ENCODE measurements at places on chromosomes 2 and 18. TPM values are rescaled to one million over a fixed set of nuclear protein-coding genes. Genes with fewer than 3 reads are reported as not detected.
A peak's percentile ranks its signal among the peaks of the same experiment; 100 is the strongest.

DNA sequence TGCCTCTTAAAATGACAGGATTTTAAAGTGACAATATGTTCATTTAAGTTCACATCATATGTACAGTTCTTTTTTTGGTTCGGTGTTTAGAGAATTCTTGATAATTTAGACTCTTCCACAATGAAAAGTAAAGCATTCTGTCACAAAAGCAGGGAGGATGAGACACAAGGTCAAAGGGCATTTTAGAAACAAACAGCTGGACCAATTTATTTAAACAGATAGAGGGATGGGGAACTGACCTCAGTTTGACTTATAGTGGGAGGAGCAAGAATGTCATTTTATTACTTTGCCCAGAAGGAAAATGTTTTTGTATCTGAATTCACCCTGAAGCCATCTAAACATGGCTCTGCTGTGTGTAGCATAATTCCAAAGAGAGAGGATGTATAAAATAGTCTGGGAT lies 128.5 kb downstream of the MEIS1 start:
- no peak for DNase-seq

GRCh38 chr2:239495791-239496233 lies 95.0 kb upstream of the HDAC4 start:
- DNase-seq, result no peak

DNA sequence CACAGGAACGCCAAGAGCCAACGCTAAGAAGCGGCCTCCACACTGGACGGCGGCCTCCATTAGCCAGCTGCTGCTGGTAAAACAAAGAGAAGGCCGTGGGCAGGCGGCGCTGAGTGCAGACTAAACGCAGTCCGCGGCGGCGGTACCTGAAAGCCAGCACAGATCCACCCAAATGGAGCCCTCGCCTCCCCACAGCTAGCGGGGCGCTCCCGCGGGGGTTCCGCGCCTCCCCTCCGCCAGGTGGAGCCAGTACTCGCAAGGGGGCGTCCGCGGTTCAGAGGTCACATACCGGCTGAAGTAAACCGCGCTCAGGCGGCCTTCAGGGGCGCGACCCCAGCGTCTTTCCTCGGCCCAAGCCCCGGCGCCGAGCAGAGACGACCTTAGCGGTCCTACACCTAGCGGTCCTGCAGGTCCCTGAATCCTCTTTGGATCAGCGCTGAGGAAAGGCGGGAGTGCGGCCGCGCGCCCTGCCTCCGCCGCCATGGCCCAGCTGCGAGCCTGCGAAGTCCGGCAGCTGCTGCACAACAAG lies 293.1 kb upstream of the ERBB4 start:
- DNase-seq, result no peak

DNA sequence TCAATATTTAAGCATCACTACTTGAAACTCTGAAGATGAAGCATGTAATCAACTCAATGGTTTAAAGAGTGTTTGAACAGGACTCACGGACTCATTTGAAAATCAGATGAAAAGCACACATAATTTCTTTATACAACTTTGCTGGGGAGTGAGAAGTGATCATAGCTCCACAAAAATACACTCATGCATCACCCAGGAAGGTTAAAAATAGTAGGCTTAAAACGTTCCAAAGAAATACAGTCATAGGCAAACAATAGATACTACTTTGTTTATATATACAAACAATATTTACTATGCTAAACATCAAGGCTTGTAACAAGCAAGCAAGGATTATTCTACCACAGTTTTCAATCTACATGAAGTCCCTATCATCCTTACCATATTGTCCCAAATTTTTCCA lies 11.6 kb downstream of the HNRNPLL start:
- DNase-seq, result no peak

DNA sequence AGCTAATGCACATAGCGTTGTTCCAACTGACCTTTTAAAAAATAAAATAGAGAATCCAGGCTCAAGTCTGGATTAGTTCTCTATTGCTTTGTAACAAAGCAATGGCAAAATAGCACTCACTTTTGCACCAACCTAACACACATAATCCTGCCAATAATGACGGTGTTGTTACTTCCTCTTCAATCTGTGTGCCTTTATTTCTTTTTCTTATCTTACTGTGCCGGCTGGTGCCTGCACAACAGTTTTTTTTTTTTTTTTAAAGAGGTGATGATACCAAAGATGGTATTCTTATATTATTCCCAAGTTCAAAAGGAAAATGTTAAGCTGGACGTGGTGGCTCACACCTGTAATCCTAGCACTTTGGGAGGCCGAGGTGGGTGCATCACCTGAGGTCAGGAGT lies 3.4 kb downstream of the PLB1 start:
- DNase-seq, result no peak

DNA sequence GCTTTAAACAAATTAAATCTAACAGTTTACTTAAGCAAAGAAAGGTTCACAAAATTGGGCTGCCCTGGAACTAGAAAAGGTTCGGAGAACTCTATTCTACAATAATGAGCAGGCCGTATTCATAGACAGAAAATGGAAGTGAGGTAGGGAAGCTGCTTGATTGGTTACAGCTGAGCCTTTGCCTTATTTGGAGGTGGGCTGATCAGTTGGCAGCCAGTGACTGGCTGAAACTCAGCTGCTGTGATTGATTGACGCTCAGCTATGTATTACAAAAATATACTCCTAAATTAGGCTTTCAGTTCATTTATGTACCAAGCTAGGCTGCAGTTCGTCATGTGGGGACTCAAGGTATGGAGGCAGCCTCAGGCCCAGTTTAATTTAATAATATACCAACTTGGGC lies 42.3 kb upstream of the TTR start:
- no peak for DNase-seq

DNA sequence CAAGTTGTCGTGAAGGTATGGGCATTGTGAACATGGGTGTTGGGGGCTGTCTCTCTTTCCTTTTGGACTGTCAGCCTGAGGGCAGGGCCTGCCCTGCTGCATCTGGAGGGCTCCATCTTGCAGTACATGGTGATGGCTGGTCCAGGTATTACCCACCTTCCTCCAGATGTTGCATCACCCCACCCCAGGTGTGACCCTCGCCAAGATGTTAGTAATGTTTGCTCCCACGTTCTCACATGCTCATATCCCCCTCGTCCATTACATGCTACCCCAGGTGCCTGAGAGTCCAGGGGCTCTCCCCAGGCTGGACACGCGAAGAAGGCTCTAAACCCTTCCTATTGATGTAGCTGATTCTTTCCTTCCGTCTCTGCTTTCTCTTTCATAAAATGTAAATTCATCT lies 13.9 kb downstream of the ZAP70 start:
- DNase-seq, result no peak

DNA sequence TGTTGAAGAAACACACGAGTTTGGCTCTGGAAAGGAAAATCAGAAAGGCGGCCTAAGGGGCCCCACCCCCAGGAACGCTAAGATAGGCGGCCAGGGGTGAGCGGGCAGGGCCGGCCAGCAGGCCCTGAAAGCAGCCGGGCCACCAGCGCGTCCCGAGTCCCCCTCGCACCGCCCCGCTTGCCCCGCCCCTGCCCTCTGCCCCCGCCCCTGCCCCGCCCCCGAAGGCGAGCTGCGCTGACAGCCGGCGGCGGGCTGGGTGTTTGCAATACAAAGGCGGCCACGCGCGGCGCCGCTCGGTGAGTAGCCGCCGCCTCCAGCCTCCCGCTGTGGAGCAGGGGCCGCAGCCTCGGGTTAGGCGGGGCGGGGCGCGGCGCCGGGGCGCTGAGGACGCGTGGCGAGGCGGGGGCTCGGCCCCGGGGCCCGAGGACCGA lies at the start of gene LPIN1:
LPIN1 (plus strand) TSS at position 257 of the 431 bp plus-strand sequence. CDS start 18,910 bp downstream, outside the sequence.
- peak; percentile 87 for DNase-seq

DNA sequence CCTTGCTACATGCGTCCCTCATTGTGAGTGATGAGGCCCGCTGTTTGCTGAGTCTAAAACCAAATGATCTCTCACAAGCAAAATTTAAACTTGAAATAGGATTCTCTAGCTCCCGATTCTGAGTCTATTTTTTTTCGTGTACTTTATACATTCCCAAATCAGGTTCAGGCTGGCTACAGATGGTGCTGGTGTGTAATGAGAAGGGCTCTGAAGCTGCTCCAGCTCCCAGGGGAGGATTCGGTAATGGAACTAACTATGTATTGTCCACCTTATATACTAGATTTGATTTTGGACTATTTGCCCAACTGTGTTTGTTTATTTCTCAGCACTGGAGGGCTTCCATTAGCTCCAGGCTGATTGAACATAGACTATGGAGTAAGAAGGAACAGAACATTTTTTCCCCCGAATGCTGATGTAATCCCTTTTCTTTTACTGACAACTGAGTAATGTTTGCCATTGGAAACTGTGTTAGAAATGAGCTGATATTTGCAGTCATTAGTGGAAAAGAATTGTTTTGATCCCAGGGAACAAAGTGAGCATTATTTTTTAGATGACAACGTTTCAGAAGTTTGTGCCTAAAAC lies 274.0 kb upstream of the FIGN start:
- no peak for DNase-seq

DNA sequence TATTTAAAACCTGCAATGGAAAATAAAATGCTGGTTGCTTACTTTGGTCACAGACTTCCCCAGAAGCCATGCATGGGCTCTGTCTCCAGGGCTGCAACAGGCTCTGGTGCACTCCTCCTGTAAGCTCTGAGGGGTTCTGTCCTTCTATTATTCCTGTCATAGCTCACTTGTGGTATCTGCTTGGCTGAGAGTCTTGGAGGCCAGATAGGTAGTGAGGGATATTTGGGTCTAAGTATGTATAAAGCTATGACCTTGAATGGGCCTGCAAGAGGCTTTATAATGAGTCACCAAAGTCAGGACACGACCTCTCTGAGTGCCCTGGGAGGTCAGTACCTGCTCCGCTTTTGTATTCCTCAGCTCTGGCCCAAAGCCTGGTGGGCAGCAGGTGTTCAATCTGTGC lies 141.6 kb upstream of the CAPN13 start:
- no peak for DNase-seq

DNA sequence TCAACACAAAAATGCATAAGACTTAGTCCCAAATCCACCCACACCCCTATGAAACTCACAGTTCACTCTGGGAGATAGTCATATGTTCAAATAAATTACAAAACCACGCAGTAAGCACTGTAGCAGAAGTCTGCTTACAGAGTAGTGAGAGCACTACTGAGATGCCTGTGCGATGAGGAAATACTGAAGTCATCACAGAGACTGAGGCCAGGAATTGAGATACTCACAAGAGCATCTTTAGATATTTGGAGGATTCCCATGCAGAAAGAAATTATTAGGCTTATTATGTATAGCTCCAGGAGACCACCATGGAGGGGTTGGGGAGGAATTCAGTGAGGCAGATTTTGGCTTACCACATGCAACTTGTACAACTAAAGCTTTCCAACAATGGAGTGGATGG lies 82.3 kb downstream of the ANTXR1 start:
- no peak for DNase-seq

DNA sequence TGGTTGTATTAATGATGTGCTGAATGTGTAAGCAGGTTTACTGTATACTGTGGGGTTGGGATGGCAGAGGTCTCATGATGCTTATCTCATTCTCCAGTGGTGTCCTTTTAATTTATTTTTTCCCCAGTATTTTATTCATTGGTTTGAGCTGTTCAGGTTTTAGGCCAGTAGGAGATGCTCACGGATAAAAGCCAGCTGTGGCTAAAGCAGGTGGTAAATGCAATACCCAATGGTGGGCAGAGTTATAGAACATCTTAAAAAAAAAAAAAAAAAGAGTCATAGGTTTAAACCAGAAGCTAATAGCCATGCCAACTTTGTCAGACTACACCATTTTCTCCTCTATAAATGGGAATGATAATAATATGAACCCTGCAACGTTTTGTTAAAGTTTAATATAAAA lies 57.8 kb upstream of the NEUROD1 start:
- DNase-seq, result no peak

DNA sequence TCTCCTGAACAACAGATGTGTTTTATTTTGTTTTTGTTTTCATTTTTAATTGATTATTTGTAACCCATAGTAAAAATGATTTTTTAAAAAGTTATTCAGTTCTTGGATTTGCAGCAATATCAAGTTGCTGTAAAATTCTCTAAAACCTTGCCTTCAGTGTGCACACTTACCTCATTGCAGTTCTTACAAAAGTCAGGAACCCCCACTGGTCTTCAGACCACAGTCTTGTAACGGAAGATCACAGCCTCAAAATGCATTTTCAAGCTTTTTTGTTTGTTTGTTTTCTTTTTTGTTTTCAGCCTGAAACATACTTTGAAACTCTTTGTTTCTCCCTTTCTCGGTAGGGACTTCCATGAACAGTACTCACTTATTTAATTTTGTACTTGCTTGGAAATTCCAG lies 1012.8 kb upstream of the GYPC start:
- no peak for DNase-seq

GRCh38 chr18:72867746-72868584 lies at the start of gene NETO1:
NETO1 (minus strand) TSS chr18:72867987; CDS start chr18:72867291, 696 bp downstream.
- DNase-seq, result no peak

GRCh38 chr2:147348931-147349555 lies 495.8 kb upstream of the ACVR2A start:
- no peak for DNase-seq

GRCh38 chr2:106990297-106990696 lies 104.3 kb upstream of the ST6GAL2 start:
- no peak for DNase-seq

DNA sequence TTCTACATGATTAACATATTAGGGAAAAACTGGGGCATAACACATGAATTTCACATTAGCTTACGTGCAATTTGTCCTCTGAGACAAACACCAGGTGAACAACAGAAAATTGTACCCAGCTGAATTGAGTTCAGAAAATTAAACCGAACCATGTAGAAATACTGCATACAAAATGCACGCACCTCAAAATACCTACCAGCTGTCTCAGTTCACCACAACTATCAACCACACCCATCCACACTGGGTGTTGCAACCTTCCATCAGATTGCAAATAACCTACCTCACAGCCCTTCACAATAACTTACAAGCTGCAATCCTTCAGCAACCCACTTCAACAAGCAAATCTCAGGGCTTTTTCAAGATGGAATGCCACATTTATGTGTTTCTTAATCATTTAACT lies 55.9 kb downstream of the UNC50 start:
- DNase-seq, result peak; percentile 78

Gene SCYGR5
- not detected for total RNA-seq

Gene UGT1A8
- total RNA-seq, result not detected

Gene HOXD11
- total RNA-seq, result not detected

Gene NEURL3
- total RNA-seq, result 0.22 TPM

Gene ACVR1
- 31.9 TPM for total RNA-seq

Gene SP5
- not detected for total RNA-seq
